Osteocyte (in vitro differentiated cells): ENCODE measurements at places on chromosomes 11 and 22. TPM values are rescaled to one million over a fixed set of nuclear protein-coding genes. Genes with fewer than 3 reads are reported as not detected.

GRCh38 chr11:32256466-32256865 is 165.6 kb downstream of the RCN1 start:
- DNase-seq: no peak
- no peak overlapping the region for H3K27ac ChIP-seq
- no peaks in the 10 kb centered on the region for H3K27me3 ChIP-seq
- no peaks in the 10 kb centered on the region for H3K36me3 ChIP-seq

The ADAMTS8 gene
- 0.19 and 0.31 TPM in 2 replicates for total RNA-seq

DNA sequence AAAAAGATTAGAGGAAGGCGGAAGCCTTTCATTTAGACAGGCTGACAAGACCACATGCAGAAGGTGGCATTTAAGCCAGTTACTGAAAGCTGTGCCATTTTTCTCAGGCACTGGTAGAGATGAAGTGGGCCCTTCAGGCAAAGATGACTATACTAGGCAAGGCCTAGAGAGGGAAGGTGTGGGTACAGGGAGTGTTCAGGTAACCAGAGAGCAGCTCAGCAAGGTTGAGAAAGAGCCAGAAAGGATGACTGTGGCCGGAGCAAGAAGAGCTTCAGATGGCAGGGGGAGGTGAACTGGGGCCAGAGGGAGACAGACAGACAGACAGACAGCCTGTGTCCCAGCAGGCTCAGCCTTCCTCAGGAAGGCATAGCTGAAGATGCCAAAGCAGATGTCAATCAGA is 88.1 kb upstream of the NARS2 start:
- H3K4me3 ChIP-seq: no peak overlapping the region
- peaks cover 71% of the 10 kb centered on the region for H3K4me1 ChIP-seq

DNA sequence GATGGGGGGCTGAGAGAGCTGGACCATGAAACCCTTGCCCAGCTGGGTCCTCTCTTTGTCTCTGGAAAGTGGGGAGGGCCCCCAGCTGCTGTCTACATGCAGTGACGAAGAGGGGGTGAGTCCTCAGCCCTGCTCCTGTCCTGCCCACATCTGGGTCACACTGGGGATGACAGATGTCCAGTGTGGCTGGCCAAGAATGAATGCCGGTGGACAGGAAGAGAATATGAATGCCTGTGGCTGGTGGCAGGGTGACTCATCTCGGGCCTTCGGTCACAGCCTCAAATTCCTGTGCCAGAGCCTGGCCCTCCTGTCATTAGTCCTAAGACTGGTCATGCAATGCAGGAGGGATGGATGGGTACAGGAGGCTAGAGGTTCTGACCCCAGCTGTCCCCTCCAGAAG is 2.2 kb upstream of the PNPLA3 start:
- H3K27ac ChIP-seq: no peak overlapping the region
- H3K4me1 ChIP-seq: peaks cover 23% of the 10 kb centered on the region
- DNase-seq: no peak
- H3K4me3 ChIP-seq: no peak overlapping the region
- no peaks in the 10 kb centered on the region for H3K36me3 ChIP-seq

The IGSF22 gene
- not detected in 2 replicates for total RNA-seq

DNA sequence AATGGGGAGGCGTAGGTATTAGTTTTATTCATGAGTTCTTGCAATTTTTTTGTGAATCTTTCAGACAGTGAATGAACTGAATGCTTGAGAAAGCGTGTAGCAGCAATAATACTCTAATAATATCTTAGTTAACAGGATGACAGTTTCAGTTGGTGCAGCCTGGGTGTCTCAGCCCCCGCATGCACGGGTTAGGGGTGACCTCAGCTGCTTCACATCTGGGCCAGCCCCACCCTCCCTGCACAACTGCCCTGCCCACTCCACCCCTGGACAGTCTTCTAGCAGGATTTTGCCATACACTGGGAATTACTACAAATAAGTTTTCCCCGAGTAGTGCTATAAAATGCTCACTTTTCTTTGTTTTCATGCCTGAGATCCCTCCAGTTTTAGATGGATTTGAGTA is 83.2 kb downstream of the ST3GAL4 start:
- no peak overlapping the region for H3K4me3 ChIP-seq
- DNase-seq: no peak
- H3K36me3 ChIP-seq: no peaks in the 10 kb centered on the region
- H3K4me1 ChIP-seq: peaks cover 19% of the 10 kb centered on the region
- H3K27me3 ChIP-seq: no peaks in the 10 kb centered on the region

GRCh38 chr11:72226701-72227100 is 2.1 kb downstream of the INPPL1 start:
- peak; percentile 63 for DNase-seq
- H3K27me3 ChIP-seq: no peaks in the 10 kb centered on the region
- H3K27ac ChIP-seq: peak overlapping the region; percentile 23
- peaks cover 50% of the 10 kb centered on the region for H3K4me1 ChIP-seq

The CELSR1 gene
- total RNA-seq: 15.9 and 16.0 TPM in 2 replicates

- H3K27me3 ChIP-seq: no peaks in the 10 kb centered on the region
- no peak for DNase-seq
- H3K4me1 ChIP-seq: no peaks in the 10 kb centered on the region
- H3K4me3 ChIP-seq: no peak overlapping the region
- H3K36me3 ChIP-seq: no peaks in the 10 kb centered on the region
- H3K27ac ChIP-seq: no peak overlapping the region
Measured at GRCh38 chr11:71218789-71219499, 33.4 kb downstream of the SHANK2 start.

The OR2D2 gene
- total RNA-seq: 0.34 TPM in 1 of 2 replicates, not detected in the other

DNA sequence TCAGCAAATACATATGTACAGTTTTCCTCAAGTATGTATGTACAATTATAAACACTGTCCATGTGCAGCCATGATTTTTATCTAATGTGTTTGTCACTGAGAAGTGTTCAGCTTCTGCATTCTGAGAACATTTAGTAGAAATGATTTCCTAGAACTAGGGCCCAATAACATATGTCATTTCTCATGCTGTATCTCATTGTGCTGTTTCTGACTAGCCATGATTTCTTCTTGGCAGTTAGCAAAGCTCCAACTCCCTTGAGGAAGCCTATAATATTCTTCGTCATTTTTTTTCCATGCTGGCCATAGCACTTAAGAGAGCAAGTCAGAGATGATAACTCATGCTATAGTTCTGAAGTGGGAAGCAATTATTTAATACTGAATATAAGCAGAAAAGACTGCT is 187.8 kb downstream of the DDX10 start:
- no peak overlapping the region for H3K4me3 ChIP-seq
- H3K4me1 ChIP-seq: peaks cover 30% of the 10 kb centered on the region
- H3K36me3 ChIP-seq: peaks cover 4% of the 10 kb centered on the region
- no peaks in the 10 kb centered on the region for H3K27me3 ChIP-seq
- DNase-seq: no peak

GRCh38 chr11:132648851-132649250 is 883.5 kb downstream of the OPCML start:
- H3K4me1 ChIP-seq: peaks cover 5% of the 10 kb centered on the region
- H3K27me3 ChIP-seq: no peaks in the 10 kb centered on the region
- no peak overlapping the region for H3K4me3 ChIP-seq
- DNase-seq: no peak
- no peaks in the 10 kb centered on the region for H3K36me3 ChIP-seq
- H3K27ac ChIP-seq: no peak overlapping the region

DNA sequence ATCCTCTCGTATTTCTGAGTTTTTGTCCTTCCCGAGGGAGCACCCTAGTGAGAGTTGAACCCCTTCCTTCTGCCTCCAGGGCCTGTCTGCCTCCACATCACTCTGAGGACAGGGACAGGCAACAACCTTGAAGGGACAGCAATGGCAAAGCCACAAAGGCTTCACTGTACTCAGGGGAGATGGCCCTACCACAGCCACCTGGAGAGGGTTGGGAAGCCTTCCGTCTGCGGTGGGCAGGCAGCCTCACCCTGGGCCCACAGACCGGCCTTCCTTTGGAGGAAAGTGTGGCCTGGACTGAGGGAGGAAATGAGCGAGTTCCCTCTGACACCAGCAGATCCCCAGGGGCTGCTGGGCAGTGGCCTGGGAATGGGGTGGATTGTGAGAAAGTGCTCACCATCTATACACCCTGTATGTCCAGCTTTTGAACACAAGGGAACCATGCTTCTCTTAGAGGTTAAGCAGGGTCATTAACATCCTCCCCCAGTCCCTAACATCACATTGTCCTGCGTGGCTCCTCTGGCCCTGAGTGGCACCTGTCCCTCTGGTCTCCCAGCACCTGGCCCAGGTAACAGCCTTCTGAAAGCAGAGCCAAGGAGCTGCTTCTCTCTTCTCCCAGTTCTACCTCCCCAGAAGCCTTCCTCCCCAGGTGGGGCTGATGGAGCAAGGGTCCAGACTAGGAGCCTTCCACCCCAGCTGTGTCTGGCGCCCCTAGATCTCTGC is 6.8 kb downstream of the SLC35C1 start:
- no peak overlapping the region for H3K4me3 ChIP-seq
- H3K4me1 ChIP-seq: peaks cover 15% of the 10 kb centered on the region
- H3K27ac ChIP-seq: no peak overlapping the region
- H3K27me3 ChIP-seq: no peaks in the 10 kb centered on the region
- no peak for DNase-seq
